Upper lobe of right lung (tissue), 1 donor: ENCODE measurements at places on chromosomes 6 and 20.
A peak's percentile ranks its signal among the peaks of the same experiment; 100 is the strongest.

GRCh38 chr20:34403908-34404307 is 40.8 kb downstream of the ITCH start:
- no peak for DNase-seq

DNA sequence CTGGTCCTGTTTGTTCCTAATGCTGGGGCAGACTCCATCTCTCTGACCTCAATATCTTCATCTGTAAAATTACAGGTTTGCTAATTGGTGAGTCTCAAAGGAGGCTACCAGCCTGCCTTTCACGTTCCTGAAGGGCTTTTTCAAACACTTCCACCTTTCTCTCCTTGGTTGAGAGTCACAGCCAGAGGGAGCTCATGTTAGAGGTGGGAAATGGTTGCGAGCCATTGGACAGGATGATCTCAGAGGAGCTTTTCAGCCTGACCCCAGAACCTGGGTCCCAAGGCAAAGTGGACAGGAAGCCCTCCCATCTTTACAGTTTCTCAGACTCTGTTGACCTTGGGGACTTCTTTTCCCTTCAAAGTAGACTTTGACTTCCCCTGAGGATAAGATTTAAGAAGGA is 37.6 kb downstream of the NDUFAF5 start:
- DNase-seq: no peak

- no peak for DNase-seq
Observed at GRCh38 chr6:76533661-76534060, 461.2 kb upstream of the IMPG1 start.

- no peak for DNase-seq
Observed at GRCh38 chr6:140847262-140847645, 1285.5 kb upstream of the GJE1 start.

GRCh38 chr20:58362970-58363369 is 26.1 kb upstream of the VAPB start:
- DNase-seq: no peak

DNA sequence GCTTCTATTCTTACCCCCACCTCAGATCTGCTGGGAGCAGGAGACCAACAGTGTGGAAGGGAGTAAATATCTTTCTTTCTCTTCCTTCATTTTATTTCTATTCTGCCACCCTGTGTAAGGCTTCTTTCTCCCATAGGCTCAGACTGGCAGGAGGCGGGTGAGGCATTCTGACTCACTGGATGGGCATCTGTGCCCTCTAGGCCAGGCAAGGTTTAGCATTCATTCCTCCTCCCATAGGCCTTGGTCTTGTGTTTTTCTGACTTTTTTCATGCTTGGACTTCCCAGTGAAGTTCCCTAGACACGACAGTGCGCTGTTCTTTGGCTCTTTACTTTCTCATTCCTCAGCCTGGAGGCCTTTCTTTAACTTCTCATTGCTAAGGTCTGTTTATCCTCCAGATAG is 235.2 kb downstream of the SYNE1 start:
- no peak for DNase-seq

GRCh38 chr6:13391537-13391936 is 63.2 kb upstream of the TBC1D7 start:
- DNase-seq: no peak

DNA sequence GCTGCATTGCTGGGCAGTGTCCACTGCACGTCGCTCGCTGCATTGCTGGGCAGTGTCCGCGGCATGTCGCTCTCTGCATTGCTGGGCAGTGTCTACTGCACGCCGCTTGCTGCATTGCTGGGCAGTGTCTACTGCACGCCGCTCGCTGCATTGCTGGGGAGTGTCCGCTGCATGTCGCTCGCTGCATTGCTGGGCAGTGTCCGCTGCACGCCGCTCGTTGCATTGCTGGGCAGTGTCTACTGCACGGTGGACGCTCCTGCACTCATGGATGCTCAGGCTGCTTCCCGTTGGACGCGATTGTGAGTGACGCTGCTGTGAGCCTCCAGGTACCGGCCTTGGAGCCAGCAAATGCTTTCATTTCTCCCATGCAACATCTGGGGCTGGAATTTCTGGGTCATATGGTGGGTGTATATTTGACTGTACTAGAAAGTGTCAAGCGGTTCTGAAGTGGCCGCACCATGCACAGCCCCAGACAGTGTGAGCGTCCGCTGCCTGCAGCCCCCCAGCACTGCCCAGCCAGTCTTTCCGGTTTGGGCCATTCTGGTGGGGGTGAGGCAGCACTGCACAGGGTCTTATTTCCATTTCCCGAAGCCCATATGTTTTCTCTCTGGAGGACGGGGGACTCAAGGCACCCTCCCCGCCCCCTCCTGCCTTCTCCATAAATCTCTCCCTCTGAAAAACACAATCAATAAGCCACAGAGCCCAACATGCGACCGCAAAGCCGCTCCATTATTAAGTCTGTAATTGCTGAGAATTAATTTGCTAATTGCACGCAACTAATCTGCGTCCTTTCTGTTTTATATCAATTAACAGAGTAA is 97.4 kb downstream of the YTHDF1 start:
- DNase-seq: no peak

DNA sequence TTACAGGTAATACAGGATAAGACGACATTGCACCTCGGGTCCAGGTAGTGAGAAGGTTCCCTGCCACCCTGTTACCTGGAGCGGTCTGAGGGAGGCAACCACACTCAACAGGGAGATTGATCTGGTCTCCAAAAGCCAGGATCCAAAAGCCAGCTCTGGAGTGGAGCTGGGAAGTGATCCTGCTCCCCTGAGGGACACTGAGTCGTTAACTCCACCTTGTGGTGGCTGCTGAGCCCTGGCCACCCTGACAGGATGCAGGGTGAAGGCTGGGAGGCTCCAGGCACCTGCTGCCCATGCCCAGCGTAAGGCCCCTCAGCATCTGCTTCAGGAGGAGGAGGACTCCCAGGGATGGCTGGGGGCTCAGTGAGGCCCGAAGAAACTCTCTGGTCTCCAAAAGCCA is 38.7 kb upstream of the SLC22A2 start:
- DNase-seq: no peak

DNA sequence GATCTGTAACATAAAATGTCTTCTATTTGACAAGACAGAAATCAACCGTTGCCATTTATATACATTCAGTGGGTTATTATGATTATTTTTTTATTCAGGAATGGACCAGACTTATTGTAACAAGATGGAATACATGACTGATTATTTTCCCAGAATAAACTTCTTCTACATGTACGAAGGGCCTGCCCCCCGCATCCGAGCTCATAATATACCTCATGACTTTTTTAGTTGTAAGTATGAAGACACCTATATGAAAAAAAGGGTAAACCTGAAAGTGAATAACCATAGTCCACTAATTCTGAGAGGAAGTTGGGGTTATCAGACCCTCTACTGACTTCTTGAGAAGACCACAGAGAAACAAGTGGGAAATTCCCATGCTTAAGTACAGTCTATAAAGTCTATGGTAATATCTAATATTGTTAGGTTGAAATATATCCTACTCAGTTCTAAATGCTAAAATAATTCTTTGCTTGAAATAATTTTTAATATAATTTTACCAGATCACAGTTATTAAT is 15.9 kb downstream of the OR2A4 start:
- no peak for DNase-seq

- DNase-seq: no peak
Observed at GRCh38 chr20:17735206-17735804, 35.5 kb downstream of the BANF2 start.

DNA sequence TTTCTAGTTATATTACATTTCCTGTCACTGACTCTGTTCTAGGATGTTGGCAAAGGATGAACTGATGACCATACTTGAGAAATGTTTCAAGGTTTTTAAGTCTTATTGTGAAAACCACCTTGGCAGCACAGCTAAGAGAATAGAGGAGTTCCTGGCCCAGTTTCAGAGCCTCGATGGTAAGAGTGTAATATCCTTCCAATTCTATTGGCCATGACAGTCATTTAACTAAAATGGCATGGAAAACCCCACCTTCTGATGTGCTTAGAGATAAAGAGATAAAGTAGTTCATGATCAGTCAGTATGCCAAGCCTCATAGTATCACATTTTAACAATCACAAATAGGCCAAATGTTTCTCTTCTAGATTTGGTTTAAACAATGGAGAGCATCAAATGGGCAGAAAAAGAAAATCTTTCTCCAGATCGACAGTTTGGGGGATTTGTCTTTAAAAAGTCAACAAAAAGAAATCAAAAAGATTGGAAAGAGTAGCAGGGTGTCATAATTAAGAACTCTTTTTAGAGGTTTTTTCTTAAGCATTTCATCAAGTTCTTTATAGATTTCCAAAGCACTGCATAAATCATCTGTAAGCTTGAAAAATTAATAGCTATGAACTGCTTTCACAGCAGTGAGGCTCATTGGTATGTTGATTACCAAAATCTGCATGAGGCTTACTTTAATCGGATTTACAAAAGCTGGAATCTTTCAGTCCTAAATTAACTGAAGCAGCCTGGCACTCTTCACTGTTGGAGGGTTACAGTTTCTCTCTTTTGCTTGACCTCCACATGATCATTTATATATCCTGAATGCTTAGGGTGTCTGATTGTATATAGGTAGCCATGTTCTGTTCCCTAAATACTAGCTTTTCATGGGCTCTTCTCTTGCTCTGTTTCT is 48.7 kb downstream of the AKIRIN2 start:
- DNase-seq: no peak

GRCh38 chr6:169826697-169827096 is 75.3 kb downstream of the ERMARD start:
- no peak for DNase-seq

GRCh38 chr6:39849764-39850163 is 57.6 kb downstream of the DAAM2 start:
- DNase-seq: no peak

- no peak for DNase-seq
Observed at GRCh38 chr6:2715737-2716136, 35.0 kb downstream of the MYLK4 start.

- no peak for DNase-seq
Observed at GRCh38 chr6:153872946-153873345, 166.1 kb upstream of the OPRM1 start.

DNA sequence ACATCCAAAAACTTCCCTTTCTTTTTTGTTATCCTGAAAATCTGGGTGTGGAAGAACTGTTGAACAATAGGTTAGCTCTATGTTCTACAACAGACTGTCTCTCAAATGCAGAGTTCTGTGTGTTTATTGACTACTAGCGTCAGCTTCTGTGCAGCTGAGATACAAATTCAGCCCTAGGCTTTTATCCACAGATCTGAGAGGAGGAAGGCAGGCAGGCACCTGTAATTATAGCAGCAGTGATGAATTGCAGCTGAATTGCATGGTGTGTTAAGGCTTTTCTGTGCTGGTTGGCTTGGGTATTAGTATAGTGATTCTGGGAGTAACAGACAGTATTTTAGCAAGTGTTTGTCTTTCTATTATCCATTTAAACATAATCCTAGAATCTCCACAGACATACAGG is 24.4 kb downstream of the GRIK2 start:
- DNase-seq: no peak

- DNase-seq: peak; percentile 77
Observed at GRCh38 chr6:111551521-111552231, 54.0 kb downstream of the TRAF3IP2 start.

DNA sequence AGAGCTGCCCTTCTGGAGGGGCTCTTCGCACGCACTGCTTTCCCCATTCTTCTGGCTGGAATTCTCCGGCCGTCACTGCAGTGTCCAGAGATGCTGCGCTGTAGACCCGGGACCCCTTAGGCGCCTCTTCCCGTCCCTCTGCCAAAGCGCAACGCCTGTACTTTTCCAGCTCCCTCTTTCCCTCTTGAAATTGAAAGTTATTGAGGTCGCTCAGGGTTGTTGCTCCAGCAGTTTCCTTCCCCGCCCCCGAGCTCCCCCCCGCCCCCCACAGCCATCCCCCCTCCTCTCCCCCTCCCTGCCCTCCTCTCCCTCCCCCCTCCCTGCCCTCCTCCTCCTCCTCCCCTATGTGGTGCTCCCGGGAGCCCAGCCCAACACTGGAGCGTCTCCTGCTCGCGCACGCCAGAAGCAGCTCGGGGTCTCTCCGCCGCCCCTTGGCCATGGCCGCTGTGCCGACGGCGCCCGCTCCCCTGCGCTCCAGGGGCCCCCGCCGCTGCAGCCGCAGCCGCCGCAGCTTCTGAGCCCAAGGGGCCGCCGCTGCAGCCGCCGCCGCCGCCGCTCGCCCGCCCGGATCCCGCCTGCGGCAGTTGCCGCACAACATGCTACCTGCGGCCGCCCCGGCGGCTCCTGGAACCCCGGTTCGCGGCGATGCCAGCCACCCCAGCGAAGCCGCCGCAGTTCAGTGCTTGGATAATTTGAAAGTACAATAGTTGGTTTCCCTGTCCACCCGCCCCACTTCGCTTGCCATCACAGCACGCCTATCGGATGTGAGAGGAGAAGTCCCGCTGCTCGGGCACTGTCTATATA is at the start of gene RSPO3:
RSPO3 (plus strand) TSS at position 374 of the 804 bp plus-strand sequence. CDS start 522 bp downstream, outside the sequence.
- peak; percentile 70 for DNase-seq

DNA sequence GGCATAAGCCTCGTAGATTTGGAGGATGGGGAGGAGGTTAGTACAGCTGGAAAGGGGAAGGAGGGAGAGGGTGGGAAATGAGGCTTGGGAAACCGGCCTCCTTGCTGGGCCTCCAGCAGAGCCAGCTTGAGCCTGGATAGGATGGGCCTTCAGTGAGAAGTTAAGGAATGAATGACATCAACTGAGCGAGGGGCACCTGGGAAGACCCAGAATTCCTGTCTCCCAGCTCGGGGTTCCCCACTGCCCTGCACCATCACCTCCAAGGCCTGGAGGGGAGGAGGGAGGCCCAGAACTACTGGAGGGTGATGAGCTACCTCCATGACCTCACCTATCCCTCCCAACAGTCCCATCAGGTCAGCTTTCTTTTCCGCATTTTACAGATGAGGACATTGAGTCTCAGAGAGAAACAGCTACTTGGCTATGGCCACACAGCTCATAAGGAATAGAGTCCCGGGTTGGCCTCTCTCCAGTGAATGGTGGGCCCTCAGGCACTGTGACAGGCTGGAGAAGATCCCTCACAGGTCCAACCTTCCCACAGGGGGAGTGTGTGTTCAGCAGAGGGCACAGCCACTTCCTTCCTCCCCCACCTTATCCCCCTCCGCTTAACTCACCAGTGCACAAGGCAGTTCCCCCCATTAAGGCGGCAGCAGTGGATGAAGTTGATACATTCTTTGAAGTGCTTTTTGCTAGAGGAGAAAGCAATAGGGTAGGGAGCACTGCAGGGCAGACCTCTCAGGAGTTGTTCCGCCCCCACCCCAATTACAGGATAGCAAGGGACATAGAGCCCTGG is 6.8 kb downstream of the DUSP15 start:
- DNase-seq: no peak
